ENCODE measurements at places on chromosomes 4 and X. TPM values are rescaled to one million over a fixed set of nuclear protein-coding genes. Genes with fewer than 3 reads are reported as not detected.

The SSX3 gene
- total RNA-seq: not detected

The TMEM150C gene
- total RNA-seq: 21.2 TPM

DNA sequence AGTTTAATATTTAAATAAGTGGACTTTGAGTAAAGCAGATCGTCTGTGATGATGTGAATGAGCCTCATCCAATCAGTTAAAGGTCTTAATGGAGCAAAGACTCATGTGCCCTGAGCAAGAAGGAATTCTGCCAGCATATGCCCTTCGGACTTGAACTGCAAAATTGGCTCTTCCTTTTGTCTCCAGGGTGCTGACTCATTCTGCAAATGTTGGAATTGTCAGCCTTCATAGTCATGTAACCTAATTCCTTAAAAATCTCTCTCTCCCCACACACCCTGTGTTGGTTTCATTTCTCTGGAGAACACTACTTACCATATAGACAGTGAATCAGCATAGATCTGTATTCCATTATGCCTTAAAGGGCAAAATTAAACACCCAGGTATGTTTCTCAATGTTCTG is 609.8 kb upstream of the GALNTL6 start:
- DNase-seq: no peak

DNA sequence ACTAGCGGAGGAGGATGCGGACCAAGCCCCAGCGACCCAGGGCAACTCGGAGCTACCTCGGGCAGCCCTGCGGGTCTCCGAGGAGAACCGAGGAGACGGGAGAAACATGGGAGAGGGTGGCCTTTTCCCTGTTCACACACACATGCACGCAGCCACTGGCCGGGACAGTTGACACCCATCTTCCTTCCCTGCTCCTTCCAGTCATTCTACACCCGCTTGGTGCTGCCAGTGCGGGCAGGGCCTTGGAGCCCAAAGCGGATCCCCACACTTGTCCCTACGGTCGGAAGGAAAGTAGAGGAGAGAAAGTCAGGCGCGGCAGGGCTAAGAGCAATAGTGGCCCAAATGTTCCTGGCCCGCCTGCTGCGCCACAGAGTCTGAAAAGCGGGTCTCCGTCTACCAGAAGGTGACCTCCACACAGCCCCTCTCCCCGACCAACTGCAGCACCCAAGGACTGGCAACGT is 1.1 kb upstream of the PPP3CA start:
- DNase-seq: peak; percentile 61

- no peak for DNase-seq
Observed at GRCh38 chr4:22504922-22505321, 10.9 kb downstream of the ADGRA3 start.

Data from right atrium auricular region (tissue), 2 donors.